ENCODE measurements at places on chromosomes 5 and 9. TPM values are rescaled to one million over a fixed set of nuclear protein-coding genes. Genes with fewer than 3 reads are reported as not detected.
A peak's percentile ranks its signal among the peaks of the same experiment; 100 is the strongest.

GRCh38 chr9:126559296-126559695 is 54.4 kb upstream of the LMX1B start:
- no peaks in the 10 kb centered on the region for H3K36me3 ChIP-seq
- no peak for DNase-seq
- no peak overlapping the region for H3K27ac ChIP-seq
- no peaks in the 10 kb centered on the region for H3K4me1 ChIP-seq
- peaks cover 7% of the 10 kb centered on the region for H3K27me3 ChIP-seq

- H3K4me3 ChIP-seq: no peak overlapping the region
- no peaks in the 10 kb centered on the region for H3K36me3 ChIP-seq
- DNase-seq: no peak
- H3K27ac ChIP-seq: no peak overlapping the region
- no peaks in the 10 kb centered on the region for H3K4me1 ChIP-seq
These were observed 755.8 kb upstream of the EDIL3 start for GRCh38 chr5:85140471-85140870.

The IFNA2 gene
- not detected for total RNA-seq

- no peak for DNase-seq
- no peak overlapping the region for H3K27ac ChIP-seq
- H3K27me3 ChIP-seq: peaks cover 9% of the 10 kb centered on the region
- H3K4me3 ChIP-seq: no peak overlapping the region
- peaks cover 4% of the 10 kb centered on the region for H3K4me1 ChIP-seq
- H3K36me3 ChIP-seq: no peaks in the 10 kb centered on the region
These were observed 180.9 kb downstream of the NR3C1 start for GRCh38 chr5:143222287-143223231.

GRCh38 chr5:28400076-28400475 is 1361.7 kb upstream of the CDH9 start:
- peak overlapping the region; percentile 0 for H3K4me3 ChIP-seq
- DNase-seq: no peak
- peak overlapping the region; percentile 62 for H3K27ac ChIP-seq
- no peaks in the 10 kb centered on the region for H3K36me3 ChIP-seq
- H3K4me1 ChIP-seq: peaks cover 15% of the 10 kb centered on the region

The TMOD1 gene
- total RNA-seq: 0.64 TPM

DNA sequence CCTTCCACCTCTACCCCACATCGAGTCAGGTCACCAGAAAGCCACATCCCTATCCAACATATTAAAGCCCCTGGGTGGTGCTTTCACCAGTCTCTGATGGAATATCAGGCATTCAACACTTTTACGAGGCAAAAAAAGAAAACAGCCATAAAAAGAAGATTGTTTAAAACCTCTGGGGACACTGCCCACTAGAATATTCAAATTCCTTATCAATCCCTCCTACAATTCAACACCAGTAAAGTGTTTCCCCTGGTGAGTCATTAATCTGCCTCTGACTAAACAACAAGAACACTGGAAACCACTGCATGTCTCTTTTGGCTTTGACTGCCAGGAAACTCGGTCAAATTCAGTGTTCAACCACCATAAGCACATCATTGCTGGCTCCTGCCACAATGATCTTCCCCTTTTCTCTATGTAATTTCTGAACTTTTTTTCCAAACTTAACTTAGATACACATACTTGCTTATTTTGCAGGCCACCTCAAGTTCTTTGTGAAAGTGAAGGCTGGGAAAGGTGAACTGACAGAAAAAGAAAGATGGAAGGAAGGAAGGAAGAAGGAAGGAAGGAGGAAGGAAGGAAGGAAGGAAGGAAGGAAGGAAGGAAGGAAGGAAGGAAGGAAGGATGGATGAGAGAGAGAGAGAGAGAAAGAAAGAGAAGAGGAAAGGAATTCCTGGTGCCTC is 105.3 kb downstream of the PAX5 start:
- peaks cover 7% of the 10 kb centered on the region for H3K36me3 ChIP-seq
- no peak overlapping the region for H3K4me3 ChIP-seq
- H3K27ac ChIP-seq: no peak overlapping the region
- DNase-seq: no peak
